Activated naive CD8-positive, alpha-beta T cell treated with anti-CD3 and anti-CD28 coated beads, Interleukin-2, amount 50 U/mL, for 24 hours (primary cell): ENCODE measurements at places on chromosomes 2 and 18.

GRCh38 chr2:84880645-84881521, at the start of gene TRABD2A:
Gene TRABD2A (minus strand): TSS chr2:84881084. CDS start chr2:84881039, 45 bp downstream.
- DNase-seq, result peak; percentile 82

DNA sequence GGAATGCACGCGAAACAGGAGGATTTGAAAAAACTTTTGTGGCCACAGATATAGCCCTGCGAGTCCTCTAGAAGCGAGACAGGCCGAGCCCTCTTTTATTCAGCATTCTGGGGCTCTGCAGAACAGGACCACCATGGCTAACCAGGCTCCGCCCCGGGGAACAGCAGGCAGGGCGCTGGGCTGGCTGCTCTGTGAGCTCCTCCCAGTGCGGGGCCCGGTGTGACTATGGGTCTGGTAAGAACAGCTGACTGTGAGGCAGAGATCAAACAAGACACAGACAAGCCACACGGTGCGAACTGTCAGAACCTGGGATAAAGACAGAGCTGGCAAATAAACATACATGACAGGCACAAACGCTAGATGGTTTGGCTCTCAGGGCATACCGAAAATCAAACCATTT, 15.5 kb downstream of the PXDN start:
- DNase-seq, result no peak

DNA sequence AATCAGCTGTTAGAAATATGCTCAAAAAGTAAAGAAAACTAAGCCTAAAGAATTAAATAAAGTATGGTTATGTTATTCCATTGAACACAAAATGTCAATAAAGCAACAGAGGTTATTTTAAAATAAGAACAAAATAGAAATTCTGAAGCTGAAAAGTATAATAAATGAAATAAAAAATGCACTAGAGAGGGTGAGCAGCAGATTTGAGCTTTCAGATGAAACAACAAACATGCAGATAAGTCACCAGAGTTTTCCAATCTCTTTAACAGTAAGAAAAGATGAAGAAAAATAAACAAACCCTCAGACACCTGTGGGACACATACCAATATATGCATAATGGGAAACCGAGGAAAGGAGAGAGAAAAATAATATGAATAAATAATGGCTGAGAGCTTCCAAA, 70.3 kb upstream of the SLC9A2 start:
- no peak for DNase-seq

DNA sequence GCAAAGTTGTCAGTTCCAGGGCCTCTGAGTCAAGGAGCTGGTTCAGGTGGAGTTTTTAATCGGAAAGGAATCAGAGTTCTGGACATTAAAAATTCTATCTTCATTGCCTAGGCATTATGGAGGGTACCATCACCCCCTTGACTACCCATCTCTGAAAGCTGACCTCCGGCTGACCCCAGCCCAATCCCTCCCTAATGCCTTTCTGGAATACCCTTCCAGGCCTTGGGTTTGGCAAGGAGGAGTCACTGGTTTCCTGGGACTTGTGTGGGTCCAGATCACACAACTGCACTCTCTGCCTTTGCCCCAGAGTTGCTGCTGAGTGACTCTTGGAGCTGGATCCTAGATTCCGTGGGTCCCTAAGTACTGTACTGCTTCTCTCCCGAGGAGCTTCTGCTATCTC, 1.0 kb upstream of the OSR1 start:
- no peak for DNase-seq

DNA sequence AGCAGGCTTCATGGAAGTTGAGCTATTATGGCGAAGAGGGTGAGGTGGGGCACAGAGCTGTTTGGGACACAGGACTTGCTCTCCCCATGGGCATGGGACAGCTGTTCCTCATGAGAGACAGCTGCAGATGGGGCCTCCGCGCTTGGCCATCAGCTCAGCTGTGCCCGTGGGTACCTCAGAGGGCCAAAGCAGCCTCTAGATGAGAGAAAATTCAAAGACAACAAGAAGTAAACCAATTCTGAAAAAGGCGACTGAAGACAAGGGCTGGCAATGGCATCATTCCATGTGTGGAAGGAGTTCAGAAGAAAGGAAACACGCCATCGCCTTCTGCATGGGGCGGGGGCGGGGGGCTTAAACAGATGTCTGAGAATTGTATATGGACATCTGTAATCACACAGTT, 136.2 kb downstream of the BCL2 start:
- DNase-seq, result no peak
